Stimulated activated CD8-positive, alpha-beta memory T cell treated with anti-CD3 and anti-CD28 coated beads, Interleukin-15, amount 100 ng/mL, for 48 hours (primary cell): ENCODE measurements at places on chromosomes 7 and 10.

DNA sequence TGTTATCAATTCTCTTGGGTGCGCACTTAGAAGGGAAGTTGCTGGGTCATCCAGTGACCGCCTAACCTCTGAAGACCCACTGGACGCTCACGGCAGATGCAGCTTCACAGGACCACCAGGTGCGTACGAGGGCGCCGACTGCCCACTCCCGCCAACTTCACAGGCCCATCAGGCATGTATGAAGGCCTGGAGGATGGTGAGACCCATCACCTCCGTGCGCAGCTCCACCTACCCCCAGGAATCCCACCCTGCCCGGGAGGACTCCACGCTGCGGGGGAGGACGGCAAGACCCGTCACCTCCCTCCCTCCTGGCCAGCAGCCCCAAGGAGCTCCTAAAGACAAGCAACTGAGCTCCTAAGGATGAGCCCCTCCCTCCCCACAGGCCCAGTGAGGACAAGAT is 146.9 kb downstream of the MAD1L1 start:
- DNase-seq, result no peak

DNA sequence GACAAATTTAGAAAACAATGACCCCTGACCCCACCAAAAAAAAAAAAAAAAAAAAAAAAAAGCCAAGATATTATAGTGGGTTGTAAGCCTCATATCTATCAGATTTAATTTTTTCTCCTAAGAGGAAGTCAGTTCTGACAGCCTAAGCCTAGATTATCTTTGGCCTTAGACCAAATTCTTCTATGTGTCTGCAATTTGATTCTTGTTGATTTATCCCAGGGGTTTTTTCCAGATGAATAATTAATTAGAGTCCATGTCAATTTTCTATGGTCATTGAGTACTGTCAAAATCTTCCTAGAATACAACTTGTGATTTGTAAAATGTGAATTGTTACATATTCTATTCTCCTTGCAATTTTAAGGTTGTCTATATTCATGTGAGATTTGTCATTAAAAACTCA is 151.6 kb upstream of the CACNA2D1 start:
- DNase-seq, result no peak

DNA sequence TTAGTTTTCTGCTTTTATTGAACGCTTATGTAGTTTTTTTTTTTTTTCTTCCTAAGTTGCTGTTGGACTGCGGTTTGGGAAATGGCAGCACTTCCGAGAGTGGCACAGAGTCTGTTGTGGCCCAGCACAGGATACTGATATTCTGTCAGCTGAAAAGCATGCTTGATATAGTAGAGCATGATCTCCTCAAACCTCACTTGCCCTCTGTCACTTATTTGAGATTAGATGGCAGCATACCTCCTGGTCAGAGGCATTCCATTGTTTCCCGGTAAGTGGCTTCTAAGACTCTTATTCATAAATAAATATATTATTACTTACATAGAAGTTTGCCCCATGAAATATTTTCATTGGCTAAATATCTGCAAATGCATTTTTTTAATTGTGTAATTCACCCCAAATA is 101.1 kb downstream of the BTAF1 start:
- no peak for DNase-seq

GRCh38 chr7:115840702-115841101 is 189.9 kb downstream of the TFEC start:
- no peak for DNase-seq

DNA sequence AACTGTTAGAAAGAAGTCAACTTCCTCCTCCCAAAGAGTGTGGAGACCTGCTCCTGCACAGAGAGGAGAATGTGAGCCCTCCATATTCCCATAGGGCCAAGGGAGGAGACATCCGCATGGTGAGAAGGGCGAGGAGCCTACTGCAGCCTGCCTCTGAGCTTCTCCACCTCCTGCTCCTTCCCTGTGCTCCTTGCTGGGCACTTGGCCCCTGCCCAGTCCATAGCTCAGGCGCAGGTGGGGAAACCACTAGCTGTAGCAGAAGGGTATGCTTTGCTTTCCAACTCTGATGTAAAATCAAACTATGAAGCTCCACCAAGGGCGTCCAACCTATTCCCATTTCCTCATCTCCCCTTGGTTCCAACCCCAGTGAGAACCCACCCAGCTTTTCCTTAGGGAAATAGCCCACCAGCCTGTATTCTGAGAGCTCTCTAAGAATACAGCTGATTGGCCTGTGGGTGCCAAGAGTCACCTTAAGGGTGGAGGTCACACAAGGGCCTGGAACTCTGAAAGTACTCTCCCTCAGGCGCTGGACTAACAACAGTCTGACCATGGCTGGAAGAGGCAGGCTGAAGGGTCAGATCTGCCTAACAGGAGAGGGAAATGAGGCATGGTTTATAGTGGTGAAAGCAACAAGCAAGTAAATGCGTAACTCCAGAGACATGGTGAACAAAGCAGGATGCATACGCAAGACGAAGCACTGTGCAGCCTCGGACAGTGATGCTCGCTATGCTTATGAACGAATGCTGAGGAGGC is 13.9 kb downstream of the ZNF488 start:
- DNase-seq, result no peak

GRCh38 chr7:47714669-47715607 is 133.0 kb upstream of the TNS3 start:
- no peak for DNase-seq

- DNase-seq, result no peak
Observed at GRCh38 chr10:129833994-129834739, 129.9 kb downstream of the EBF3 start.

GRCh38 chr10:36366843-36367242 is 724.7 kb upstream of the FZD8 start:
- DNase-seq, result no peak

DNA sequence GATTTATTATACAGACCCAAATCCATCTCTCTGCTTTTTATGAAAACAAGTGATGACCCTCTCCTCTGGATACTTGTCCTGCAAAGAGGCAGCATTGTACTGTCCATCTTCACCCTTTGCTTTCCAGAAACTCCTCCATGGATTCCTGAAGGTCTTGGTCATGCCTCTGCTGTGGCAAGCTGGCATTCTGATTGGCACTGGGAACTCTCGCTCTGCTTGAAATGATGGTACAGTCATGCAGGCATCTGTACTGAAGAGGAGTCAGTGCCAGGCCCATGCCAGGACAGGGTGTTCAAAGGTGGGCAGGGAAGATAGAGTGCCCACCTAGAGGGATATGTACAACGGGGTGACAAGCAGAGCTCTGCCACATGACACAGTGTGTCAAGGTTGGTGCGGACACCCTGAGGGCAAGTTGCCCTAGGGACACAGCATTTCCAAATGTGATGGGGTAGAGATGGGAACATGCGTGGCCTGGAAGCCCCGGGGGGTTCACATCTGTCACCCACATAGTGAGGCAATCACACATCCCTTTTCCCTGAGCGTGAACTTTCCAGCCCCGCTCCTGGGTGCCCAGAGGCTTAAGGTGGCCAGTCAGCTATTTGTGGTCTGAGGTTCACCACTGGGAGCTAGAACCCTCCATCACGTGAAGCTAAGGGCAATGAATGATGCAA is 235.7 kb upstream of the TCERG1L start:
- no peak for DNase-seq

DNA sequence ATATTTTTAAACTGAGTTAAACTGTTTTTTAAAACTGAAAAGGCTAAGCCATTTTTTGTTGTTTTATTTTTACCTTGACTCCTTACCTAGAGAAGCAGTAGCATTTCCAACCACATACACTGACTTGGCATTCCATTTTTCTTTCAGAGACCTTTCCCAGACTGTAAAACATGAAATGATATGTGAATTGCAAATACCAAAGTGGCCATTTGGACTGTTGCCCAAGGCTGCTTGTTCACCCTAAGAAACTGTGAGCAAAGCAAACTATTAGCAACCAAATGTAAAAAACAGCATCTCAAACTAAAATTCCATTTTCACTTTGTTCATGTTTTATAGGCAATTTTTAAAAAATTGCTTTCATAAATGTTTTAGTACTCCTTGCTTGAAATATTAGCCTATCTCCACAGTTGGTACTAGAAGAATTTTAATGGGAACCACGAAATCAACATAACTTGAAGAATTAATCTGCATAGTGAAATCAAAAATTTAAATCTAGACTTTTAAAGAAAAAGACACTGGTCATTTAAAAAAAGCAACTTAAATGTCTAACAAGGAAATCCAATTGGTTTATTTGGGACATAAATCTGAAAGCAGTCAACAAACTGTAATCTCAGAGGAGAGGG is 10.8 kb downstream of the UROS start:
- DNase-seq, result no peak

DNA sequence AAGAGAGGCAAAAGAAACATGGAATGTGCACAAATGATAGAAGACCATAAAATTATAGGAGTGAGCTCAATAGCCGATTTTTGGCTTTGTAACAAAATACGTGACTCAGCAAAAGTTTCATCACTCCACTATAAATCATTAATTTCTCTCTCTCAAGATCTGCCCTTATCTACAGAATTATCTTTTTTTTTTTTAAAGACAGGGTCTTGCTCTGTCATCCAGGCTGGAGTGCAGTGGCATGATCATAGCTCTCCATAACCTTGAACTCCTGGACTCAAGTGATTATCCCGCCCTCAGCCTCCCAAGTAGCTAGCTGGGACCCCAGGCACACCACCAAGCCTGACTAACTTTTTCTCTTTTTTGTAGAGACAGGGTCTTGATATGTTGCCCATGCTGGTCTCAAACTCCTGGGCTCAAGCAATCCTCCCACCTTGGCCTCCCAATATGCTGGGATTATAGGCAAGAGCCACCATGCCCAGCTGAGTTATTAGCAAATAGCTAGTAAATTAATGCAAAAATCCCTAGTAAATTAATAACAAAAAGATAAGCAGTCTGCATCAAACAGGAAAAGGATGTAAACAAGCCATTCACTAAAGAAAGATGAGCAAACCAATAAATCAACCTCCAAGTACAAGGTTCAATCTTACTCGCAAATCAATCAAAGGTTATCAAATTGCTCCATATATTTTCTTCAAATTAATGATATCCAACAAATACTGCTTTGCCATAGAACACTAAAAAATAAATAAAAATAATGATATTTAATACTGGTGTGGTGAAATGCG is 450.7 kb downstream of the PARD3 start:
- DNase-seq, result no peak

- DNase-seq, result peak; percentile 4
Observed at GRCh38 chr10:23493711-23494110, 54.8 kb downstream of the OTUD1 start.

GRCh38 chr7:141103847-141104429 is 30.1 kb downstream of the TMEM178B start:
- DNase-seq, result no peak

- DNase-seq, result no peak
Observed at GRCh38 chr10:29435809-29436501, 147.1 kb downstream of the LYZL1 start.

GRCh38 chr10:112739592-112740353 is 210.3 kb upstream of the TCF7L2 start:
- DNase-seq, result no peak

DNA sequence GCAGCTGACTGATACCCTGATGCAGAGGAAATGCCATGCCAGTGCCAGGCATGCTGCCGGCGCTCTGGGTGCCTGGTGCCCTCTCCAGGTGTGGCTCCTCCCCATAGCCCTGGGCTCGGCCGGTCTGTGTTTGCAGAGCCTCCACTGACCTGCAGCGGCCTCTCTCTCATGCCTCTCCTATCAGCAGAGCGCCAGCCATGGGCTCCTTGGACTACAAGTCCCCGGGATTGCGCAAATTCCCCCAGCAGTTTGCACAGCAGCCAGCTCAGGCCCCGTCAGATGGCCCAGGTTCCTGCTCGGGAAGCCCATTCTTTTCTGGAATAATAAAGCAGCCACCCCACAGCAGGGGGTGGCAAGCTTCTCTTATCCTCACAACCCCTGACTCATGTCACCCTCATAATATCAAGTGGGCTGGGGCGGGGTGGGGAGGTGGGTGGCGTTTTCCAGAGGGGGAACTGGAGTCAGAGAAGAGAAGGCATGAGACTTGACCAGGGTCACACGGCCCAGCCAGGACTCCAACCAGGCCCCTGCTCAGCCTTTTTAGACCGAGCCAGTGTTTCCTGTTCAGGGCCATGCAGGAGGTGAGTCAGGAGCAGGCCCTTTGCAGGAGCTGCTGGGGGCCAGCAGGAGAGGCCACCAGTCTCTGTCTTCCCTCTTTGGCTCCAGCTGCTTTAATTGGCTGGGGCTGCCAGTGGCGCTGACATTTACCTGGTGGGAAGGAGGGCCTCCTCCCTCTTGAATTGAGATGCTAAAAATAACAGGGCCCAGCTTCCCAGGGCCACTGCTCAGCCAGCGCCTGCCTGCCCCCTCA is 58.6 kb downstream of the ZMIZ1 start:
- DNase-seq, result no peak

- DNase-seq, result no peak
Observed at GRCh38 chr7:101554584-101555268, 74.4 kb downstream of the MYL10 start.

DNA sequence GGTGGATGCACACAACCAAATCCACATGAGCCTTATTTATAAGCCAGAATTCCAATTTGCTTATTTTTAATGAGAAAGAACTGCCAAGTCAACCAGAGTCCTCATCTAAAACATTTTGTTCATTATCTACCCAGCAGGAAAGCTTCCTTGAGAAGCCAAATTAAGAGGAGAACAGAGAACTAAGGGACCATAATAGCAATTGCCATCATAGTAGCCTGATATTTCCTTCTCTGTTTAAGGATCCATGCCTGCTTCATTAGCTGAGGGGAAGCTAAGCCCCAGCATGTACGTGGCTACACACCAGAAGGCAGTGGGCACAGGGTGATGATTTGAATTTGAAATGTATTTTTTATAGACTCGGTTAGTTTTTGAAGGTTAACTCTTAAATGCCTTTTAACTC is 46.8 kb downstream of the ADAM12 start:
- no peak for DNase-seq

DNA sequence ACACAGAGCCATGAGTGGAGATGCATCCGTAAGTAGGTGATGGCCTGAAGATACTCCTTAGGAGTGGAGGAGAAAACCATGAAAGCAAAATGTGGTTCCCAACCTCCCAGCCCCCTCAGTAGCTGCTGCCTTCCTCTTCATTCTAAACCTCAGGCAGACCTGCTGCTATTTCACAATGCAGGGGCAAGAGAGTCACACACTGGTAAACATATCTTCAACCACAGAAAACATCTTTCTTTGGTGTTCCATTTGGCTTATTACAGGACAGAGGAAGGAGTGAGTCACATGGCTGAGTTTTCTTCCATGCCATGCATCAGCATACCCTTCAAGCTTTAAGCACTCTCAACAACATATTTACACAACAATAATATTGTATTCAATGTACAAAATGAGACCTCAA is 342.1 kb downstream of the BMPER start:
- no peak for DNase-seq

- DNase-seq, result no peak
Observed at GRCh38 chr7:155571581-155572345, 25.4 kb upstream of the CNPY1 start.

DNA sequence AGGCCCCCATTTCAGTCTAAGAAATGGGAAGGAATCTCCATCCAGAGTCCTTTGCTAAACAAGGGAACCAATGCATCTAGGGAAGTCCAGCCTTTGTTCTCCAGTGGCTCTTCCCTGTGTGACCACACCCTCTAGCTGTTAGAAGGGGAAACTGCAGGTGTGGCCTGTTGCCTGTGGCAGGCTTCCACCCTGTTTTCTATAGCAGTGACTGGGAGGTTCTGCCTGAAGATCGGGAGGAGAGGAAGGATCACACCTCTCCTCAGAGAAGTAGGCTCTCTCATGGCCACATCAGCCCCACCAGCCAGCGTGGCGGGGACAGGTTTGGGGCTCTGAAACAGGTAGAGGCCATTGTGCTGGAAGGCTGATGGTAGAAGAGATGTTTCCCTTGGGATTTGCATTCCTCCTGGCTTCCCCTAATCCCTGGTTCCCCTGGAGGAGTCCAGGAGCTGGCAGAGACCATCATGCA is 47.7 kb upstream of the TRIM8 start:
- DNase-seq, result no peak

- no peak for DNase-seq
Observed at GRCh38 chr10:19817231-19817933, 1.1 kb downstream of the PLXDC2 start.

- DNase-seq, result no peak
Observed at GRCh38 chr7:128271471-128271941, 30.4 kb downstream of the LEP start.
